Kidney (tissue), 22 donors: ENCODE measurements at places on chromosomes 2 and 18. TPM values are rescaled to one million over a fixed set of nuclear protein-coding genes. Genes with fewer than 3 reads are reported as not detected.

Gene RPRM
- 0.16 TPM for total RNA-seq

Gene TCF23
- total RNA-seq, result 0.38 TPM

Gene CNDP1
- 1.4 TPM for total RNA-seq

Gene FAM110C
- total RNA-seq, result 48.7 TPM

GRCh38 chr2:173568054-173568453, 213.4 kb downstream of the CDCA7 start:
- H3K4me1 ChIP-seq, result peaks cover 2% of the 10 kb centered on the region
- no peaks in the 10 kb centered on the region for H3K36me3 ChIP-seq
- no peak overlapping the region for H3K4me3 ChIP-seq
- no peaks in the 10 kb centered on the region for H3K27me3 ChIP-seq

DNA sequence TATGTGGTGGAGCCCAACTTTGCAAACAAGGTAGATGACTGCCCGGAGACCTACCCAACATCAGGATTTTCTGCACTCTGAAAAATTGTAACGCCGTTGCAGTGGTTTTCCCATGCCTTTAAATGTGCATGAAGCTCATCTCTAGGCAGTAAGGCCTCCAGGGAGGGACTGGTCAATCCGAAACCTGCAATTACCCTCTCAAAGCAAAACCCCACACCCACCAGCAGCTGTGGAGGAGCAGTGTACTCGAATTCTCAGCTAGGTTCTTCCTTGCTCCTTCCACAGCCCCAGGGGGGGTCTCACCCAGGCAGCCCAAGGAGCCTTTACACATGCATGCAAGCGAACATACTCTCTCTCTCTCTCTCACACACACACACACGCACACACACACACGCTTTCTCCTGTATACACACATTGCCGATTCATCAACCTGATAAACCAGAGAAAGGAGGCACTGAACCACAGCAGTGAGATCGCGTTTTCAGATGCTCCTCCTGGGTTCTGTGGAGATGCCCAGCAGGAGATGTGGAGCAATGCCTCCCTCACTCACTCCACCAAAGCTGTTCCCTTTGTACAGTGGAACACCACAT, 109.2 kb downstream of the VIT start:
- H3K27me3 ChIP-seq, result no peaks in the 10 kb centered on the region
- H3K4me1 ChIP-seq, result no peaks in the 10 kb centered on the region
- no peaks in the 10 kb centered on the region for H3K36me3 ChIP-seq

DNA sequence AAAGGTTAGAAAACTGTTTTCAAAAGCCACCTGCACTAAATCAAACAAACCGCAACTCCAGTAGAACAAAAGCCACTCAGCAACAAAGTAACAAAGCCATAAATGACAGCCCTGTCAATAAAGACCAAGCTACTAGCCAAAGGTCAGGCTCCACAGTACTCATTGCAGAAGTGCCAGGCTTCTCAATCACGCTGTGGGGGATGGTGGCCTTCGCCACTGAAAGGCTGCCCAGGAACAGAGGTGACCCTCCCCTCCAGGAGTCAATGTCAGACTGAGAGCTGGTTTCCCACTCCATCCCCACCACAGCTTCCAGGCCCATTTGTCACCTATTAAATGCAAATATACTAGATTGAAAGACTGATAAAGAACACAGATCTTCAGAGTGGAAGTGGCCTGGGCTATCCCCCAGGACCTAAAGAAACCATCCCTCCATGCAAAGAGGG, 5.9 kb downstream of the ATP8B1 start:
- H3K4me1 ChIP-seq, result no peaks in the 10 kb centered on the region
- no peak overlapping the region for H3K27ac ChIP-seq
- no peaks in the 10 kb centered on the region for H3K27me3 ChIP-seq
- H3K36me3 ChIP-seq, result no peaks in the 10 kb centered on the region
